ENCODE measurements at places on chromosomes 6 and 20.

GRCh38 chr6:4055420-4056041 lies 23.4 kb downstream of the FAM217A start:
- no peak for DNase-seq

DNA sequence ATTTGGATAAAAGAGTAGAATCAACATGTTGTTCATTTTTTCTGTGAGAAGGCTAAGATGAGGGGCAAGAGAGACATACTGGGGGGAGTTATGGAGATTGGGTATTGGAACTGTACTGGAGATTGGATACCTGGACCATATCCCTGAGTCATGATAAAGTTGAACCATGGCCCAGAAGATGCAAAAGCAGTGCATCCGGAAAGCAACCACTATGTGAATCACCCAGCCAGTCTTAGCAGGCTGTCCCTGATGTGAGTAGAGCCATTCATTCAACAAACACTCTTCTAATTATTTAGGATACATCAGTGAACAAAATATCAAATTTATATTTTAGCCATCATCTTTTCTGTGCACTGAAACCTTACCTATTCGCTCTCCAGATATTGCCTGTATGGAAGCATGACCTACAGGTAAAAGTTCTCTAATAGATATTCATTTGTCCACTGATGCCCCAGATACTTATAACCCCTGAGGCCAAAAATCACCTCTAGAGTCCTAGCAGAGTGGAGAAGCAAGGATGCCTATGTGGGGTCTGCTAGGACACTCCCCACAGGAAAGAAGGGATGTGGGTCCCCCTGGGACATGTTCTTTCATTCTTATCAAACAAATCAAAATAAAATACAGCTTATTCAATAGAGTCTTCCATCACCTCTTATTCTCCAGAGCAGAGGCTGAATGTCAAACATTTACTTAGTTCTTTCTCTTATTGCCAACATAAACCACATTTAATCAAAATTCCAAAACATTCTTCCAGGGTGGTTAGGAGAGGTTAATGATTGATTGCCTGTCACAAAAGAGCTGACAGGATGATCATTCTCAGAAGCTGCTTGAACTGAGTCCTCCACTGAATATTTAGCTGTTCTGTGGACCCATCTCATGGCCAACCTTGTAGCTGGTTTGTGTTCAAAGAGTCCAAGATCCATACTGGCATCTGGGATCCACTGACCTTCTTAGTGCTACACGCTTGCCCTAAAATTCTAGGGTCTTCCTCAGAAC lies 37.0 kb upstream of the PKHD1 start:
- no peak for DNase-seq

DNA sequence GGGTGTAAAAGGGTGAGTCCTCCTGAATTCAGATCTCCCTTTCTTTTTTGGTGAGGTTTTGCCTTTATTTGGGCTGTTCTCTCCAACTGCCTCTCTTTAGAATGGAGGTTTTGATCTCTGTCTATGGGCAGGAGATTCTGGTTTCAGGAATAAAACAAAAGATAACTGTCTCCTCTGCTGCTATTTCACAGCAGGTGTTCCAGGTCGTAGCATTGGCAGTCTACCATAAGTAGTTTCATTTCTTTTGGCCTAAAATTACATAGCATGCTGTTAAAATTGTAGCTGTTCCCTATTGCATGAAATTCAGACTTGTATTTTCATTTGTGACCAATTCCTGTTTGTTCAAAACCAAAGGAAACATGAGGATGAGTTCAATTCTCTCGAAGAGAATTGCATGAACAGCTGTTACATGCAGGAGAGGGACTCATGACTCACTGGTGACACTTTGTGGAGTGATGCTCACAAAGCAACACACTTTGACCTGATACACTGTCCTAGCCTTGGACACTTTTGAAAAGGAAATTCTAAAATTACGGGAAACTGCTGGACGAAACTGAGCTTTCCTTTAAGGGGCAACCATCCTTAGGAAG lies 76.8 kb upstream of the SIRPG start:
- no peak for DNase-seq

DNA sequence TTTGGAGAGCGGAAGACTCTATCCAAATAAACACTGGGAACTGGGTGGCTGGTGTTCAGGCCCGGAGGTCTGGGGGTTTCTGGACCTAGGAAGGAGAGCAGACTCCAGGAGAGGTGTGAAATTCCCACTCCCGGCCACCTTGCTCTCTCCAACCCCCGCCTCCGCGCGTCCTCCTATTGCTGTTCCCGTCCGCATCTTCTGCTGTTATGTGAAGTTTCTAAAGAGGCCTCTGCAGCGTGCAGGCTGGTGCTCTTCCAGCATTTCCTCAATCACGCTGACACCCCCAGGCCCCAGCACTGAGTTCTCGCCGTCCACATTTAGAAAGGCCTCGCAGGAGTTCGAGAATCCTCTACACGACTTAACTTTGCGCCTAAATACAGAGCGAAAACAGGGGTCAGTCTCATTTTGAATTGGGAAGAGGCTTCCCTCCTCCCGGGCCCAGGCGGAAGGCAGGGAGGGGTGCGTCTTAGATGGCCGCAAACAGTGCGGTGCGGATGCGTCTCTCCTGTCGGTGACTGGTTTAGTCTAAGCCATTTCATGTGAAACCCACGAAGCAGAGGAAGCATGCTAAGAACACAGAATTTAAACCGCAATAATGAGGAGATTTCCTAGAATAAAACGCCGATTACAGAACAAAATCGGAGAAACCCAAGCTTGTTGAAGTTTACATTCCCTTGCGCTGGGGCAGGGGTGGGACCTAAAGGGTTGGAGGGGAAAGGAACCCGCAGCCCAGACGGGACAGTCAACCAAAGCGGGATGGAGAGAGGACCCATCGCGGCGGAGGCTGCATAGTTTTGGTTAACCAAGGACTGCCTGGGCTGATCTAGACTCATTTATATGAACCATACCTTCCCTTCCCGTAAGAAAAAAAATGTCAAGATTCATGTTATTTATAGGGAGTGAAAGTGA lies 4.0 kb upstream of the FOXF2 start:
- DNase-seq = no peak

DNA sequence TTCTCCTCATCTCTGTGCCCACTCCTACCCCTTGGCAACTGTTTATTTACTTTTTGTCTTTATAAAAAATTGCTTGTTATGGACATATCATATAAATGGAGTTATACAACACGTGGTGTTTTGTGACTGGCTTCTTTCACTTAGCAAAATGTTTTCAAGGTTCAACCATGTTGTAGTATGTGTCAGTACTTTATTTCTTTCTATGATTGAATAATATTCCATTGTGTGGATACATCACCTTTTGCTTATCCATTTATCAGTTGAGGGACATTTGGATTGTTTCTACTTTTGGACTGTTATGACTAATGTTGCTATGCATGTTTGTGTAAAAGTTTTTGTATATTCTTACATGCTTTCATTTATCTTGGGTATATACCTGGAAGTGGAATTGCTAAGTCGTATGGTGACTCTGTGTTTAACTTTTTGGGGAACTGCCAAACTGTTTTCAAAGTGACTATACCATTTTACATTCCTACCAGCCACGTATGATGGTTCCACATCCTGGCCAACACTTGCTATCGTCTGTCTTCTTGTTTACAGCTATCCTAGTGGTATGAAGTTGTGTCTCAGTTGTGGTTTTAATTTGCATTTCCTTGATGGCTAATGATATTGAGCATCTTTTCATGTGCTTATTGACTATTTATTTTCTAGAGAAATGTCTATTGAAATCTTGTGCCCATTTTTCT lies 84.4 kb downstream of the SLX4IP start:
- no peak for DNase-seq

DNA sequence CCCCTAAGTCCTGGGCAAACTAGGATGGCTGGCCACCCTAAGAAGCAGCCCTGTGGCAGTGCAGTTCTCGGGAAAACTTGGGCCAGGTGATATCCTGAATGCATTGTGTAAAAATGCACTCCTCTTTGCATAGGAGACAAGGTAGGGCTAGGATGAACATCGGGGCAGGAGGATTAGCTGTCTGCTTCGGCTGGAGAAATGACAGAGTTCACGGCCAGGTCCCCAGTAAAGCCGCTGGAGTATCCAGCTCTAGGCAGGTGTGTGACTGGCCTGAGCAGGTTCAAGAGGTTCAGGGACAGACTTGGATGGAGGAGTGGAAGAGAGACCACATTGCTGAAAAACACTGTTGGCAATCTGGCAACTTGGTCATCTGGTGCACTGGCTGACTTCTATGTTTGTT lies 26.4 kb downstream of the DTD1 start:
- DNase-seq = no peak

DNA sequence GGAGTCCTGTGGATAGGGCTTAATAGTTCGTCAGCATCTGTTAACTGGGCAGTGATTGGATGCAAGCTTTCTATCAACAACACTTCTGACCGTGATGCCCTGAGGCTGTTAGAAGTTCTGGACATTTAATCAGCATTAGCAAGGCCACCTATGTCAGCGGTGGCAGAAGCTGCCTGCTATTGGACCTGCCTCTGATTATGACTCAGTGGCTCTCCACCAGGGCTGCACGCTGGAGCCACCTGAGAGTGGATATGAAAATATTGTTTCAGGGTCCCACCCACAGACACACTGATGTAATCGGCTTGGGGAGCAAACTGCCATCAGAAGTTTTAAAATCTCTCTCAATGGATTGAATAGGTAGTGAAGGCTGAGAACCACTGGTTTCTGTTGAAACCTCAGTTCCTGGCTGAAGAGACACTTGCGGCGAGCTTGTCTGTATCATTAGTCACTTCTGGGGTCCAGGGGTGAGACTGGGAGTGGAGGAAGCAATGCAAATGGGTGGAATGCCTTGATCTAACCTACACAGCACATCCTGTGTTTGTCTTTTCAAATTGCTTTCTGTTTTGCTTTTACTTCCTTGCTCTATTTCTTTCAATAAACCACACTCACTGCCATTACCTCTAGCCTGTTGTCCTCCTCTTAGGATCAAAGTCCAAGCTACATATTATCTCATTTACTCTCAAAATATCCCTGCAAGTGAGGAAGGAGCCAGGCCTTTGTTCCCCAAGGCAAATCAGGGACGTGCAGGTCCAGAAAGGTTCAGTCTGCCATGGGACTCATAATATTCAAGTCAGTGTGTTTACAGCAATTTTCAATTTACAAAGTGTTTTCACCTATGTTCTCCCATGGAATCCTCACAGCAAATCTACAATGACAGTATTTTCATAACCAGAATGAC lies 4.2 kb downstream of the CLIC5 start:
- no peak for DNase-seq

DNA sequence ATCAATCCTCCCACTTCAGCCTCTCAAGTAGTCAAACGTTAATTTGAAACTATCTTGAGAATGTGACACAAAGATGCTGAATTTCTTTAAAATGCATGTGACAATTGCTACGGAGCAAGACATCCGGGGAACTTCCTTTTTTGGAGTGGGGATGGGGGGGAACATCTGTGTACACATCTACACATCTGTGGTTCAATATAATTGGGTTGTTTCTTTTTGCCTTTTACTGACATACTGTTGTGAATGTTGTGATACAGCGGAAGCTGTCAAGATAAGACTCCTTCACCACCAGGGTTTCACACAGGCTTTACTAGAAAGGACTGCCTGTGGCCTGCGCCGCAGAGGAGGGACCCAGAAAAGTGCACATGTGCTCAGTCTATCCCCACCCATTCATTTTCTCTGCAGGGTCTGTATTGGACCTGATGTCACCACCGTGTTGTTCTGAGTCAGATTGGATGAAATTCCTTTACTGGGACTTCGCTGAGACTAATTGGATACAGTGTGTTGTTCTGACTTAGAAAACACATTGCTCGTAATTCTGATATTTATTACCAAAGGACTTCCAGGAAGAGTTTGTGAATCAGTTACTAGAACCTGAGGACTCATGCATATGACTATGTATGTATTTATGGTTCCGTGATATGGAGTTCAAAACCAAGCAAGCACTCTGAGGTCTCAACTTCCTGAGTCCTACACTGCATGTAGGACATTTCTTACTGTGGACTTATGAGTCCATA lies 98.7 kb upstream of the SGK1 start:
- DNase-seq = no peak

DNA sequence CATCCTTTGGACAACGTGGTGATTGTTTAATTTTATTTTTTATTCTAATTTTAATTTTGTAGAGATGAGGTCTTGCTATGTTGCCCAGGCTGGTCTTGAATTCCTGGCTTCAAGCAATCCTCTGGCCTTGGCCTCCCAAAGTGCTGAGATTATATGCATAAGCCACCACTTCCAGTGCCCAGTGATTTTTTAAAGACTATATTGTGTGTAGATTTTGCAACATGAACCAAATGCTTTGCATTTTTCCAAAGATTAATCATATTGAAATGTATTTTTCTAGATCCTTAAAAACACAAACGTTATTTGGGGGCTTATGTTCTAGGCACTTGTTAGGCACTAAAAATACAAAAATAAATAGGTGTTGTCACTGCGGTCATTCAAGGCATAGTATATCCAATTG lies 117.6 kb upstream of the CCN2 start:
- DNase-seq = no peak

GRCh38 chr20:7710440-7710839 lies 229.8 kb downstream of the HAO1 start:
- DNase-seq = no peak

DNA sequence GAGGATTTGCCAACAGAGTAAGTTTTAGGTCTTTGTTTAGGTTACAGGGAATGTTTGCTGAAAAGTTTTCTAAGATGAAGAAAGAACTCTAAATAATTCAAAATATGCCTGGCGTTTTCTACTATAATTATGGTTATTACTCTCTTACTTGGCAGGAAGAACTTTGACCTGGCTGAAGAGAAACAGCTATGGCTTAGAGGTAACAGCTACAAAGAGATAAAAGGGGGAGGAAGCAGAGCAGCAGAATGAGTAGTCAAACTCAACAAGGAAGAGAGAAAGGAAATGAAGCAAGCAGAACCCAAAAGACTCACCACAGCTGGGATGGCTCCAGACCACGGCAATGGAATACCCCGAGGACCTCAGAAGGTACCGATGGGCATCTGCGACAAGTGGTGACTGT lies 95.6 kb downstream of the KIF16B start:
- DNase-seq = no peak

DNA sequence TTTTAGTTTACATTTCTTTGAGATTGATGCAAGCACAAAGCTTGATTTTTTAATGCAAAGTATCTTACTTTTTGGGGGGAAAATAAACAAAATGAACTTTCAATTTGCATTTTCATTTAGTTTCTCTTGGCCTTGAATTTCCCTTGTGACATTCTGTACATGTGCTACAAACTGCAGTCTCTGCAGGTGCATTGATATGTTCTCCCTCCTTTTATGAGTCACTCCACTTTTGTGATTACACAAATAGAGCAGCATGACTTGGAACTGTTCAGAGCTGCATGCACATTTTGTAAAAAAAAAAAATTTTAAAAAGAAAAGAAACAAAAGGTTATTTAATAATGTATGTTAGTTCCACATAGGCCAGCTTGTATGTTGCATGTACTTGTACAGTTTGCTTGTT lies 220.0 kb upstream of the KCNQ5 start:
- DNase-seq = no peak

GRCh38 chr6:107668743-107669474 lies 155.2 kb downstream of the SCML4 start:
- DNase-seq = peak; percentile 6
